Stimulated activated CD4-positive, alpha-beta T cell treated with anti-CD3 and anti-CD28 coated beads, Interleukin-1b, Interleukin-23, amount 100 ng/mL, for 4 hours (primary cell): ENCODE measurements at places on chromosomes 7 and 10.

- no peak for DNase-seq
Measured at GRCh38 chr10:26573674-26574073, 123.8 kb upstream of the PDSS1 start.

DNA sequence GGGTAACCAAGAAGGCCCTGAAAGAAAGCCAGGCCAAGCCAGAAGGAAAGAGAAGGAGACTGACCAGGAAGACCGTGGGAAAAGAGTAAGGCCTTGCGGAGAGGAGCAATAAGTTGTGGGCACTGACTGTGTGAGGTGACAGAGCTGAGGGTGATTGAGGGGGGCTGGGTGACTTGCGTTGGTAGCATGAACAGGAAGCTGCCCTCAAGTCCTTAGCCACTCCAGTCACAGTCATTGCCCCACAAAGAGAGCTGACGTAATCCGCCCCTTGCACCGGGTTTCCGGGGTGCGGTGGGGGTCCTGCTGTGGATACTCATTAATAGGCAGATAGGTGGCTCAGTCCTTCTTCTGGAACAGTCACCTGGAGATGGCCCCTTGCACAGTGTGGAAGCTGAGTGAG, 16.1 kb upstream of the DMBT1 start:
- DNase-seq, result no peak

- no peak for DNase-seq
Measured at GRCh38 chr10:124450012-124450782, at the start of gene NKX1-2. TSS of gene NKX1-2 (minus strand) at chr10:124450035. CDS start at chr10:124449943, 92 bp downstream.

GRCh38 chr10:132677473-132678227, 108.3 kb downstream of the NKX6-2 start:
- no peak for DNase-seq

GRCh38 chr10:126058507-126058906, 162.1 kb downstream of the FANK1 start:
- DNase-seq, result no peak

GRCh38 chr7:99012722-99013121, 131.2 kb downstream of the SMURF1 start:
- no peak for DNase-seq

GRCh38 chr10:14566498-14566897, 208.2 kb downstream of the FAM107B start:
- no peak for DNase-seq

DNA sequence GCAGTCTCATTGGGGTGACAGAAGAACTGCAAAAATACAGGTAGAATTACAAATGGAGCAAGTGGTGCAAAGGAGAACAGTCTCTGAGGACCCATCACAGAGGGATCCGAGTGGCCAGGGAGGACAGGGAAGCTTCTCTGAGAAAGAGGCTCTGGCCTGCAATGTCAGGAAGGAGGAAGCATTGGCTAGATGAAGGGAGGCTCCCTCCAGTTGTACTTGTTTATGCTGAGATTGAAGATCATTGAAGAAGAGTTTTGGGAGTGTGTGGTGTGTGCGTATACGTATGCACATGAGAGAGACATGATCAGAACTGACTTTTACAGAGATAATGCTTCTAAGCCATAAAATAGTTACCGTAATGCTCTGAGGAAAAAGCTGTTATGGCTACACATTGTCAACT, 274.7 kb upstream of the FZD8 start:
- DNase-seq, result no peak

DNA sequence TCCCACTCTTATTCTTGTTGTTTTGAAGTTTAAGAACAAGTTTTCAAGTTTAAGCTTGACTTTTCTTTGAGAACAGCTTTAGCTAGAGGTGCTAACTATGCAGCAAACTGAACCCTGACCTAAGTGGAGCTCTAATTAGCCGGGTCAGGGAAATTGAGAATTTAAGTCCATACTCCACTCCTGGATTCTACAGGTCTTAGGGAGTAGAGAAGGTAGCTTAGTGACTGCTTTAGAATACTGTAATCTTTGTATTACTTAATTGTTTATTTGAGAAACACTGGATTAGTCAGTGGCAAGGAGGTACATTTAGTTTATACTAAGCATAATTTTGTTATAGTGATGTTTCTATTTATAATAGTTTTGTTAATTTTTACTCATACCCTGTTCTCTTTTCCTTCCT, 74.6 kb upstream of the STRIP2 start:
- no peak for DNase-seq

DNA sequence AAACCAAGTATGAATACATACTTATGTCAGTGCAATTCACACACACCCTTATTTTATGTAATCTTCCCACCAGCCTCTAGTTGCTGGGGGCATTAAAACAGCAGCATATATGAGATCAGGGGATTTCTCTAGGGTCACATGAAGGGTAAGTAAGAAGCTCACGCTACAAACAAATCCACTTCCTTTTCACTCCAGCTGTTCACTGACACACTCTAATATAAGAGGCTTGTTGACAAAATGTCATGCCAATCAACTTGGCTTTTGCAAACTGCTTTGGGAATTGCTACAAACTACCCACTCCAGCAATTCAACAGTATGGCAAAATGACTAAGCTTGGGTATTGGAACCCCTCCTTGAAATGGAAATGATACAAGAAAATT, 10.3 kb downstream of the FAM3C start:
- no peak for DNase-seq

- no peak for DNase-seq
Measured at GRCh38 chr10:76523246-76523645, 1091.8 kb downstream of the LRMDA start.
